ENCODE measurements at places on chromosomes 4 and X. TPM values are rescaled to one million over a fixed set of nuclear protein-coding genes. Genes with fewer than 3 reads are reported as not detected.
A peak's percentile ranks its signal among the peaks of the same experiment; 100 is the strongest.

GRCh38 chr4:47381172-47381571 lies 82.3 kb downstream of the COMMD8 start:
- no peaks in the 10 kb centered on the region for H3K27me3 ChIP-seq
- no peaks in the 10 kb centered on the region for H3K36me3 ChIP-seq
- H3K27ac ChIP-seq: no peak overlapping the region
- no peak overlapping the region for H3K4me3 ChIP-seq

GRCh38 chr4:31408121-31408520 lies 688.0 kb downstream of the PCDH7 start:
- no peak overlapping the region for H3K4me3 ChIP-seq
- H3K27me3 ChIP-seq: no peaks in the 10 kb centered on the region
- no peaks in the 10 kb centered on the region for H3K36me3 ChIP-seq

DNA sequence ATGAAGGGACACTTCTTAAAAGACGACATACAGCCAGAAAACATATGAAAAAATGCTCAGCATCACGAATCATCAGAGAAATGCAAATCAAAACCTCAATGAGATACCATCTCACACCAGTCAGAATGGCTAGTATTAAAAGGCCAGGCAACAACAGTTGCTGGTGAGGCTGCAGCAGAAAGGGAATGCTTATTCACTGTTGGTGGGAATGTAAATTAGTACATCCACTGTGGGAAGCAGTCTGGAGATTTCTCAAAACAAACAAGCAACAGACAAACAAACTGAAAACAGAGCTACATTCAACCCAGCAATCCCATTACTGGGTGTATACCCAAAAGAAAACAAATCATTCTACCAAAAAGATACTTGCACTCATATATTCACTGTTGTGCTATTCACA lies 197.9 kb downstream of the EVC2 start:
- no peak overlapping the region for H3K27ac ChIP-seq
- no peaks in the 10 kb centered on the region for H3K27me3 ChIP-seq
- H3K36me3 ChIP-seq: no peaks in the 10 kb centered on the region
- DNase-seq: no peak
- H3K4me3 ChIP-seq: no peak overlapping the region

GRCh38 chr4:24980064-24980690 lies 50.6 kb downstream of the LGI2 start:
- no peaks in the 10 kb centered on the region for H3K27me3 ChIP-seq
- H3K27ac ChIP-seq: peak overlapping the region; percentile 78
- peak overlapping the region; percentile 59 for H3K4me3 ChIP-seq
- peaks cover 9% of the 10 kb centered on the region for H3K4me1 ChIP-seq
- H3K36me3 ChIP-seq: no peaks in the 10 kb centered on the region
- peak; percentile 56 for DNase-seq

Gene EXOC1L
- not detected for total RNA-seq

Gene ATP2B3
- total RNA-seq: not detected

Gene CLDN34
- not detected for total RNA-seq

Gene ARMCX1
- total RNA-seq: 46.9 TPM
